ENCODE measurements at places on chromosomes 6 and 20.

- no peak for DNase-seq
Measured at GRCh38 chr20:34514897-34515483, 1.2 kb upstream of the DYNLRB1 start.

GRCh38 chr20:53360852-53361251 lies 232.8 kb downstream of the ZNF217 start:
- DNase-seq, result no peak

DNA sequence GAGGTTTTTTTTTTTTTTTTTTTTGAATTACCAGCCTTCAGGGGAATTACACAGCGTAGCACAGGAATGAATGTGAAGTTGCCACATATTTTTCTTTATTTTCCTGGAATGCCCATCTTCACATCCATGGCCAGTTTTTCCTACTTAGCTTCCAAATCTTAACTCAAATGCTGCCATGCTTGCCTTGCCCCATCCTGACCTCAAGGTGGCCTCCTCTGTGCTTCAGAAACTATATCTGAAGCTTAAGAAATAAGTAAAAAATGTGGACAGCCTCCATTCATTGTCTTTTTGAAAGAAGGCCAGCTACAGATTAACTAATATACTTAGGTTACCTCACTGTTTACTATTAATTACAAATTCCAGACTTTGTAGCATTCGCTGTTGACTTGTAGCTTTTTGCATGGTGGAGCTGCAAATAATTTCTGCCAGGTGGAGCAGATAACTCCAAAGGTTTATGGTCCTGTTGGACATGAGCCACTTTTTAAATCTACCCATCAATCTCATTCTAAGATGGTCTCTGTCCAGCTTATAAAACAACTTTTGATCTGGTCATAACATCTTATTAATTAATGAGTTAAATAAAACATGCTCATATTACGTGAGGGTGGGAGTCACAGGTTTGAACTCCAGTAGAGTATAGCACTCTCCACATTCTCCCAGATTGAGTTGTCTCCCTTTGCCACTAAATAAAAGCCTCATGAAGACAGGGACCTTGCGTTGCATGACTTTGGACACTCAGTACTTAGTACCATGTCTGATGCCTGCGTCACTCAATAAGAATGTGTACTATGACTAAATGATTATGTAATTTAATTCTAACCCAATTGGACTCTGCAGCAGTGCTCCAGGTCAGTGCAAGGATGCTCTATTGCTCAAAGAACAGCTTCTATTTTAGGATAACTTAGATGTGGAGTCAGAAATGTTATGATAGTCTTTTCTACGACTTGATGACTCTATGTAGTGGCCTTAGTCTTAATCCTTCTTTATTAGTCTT lies 678.6 kb upstream of the CITED2 start:
- no peak for DNase-seq

- peak; percentile 60 for DNase-seq
Measured at GRCh38 chr6:109690373-109690736, 647 bp downstream of the AK9 start.

- DNase-seq, result no peak
Measured at GRCh38 chr6:133341607-133342158, 100.5 kb downstream of the EYA4 start.

- no peak for DNase-seq
Measured at GRCh38 chr6:147566244-147566898, 57.9 kb downstream of the SAMD5 start.

All from activated CD4-positive, alpha-beta T cell treated with anti-CD3 and anti-CD28 coated beads, Interleukin-2, amount 50 U/mL, for 4 hours (primary cell).